ENCODE measurements at places on chromosomes 3 and 15.

DNA sequence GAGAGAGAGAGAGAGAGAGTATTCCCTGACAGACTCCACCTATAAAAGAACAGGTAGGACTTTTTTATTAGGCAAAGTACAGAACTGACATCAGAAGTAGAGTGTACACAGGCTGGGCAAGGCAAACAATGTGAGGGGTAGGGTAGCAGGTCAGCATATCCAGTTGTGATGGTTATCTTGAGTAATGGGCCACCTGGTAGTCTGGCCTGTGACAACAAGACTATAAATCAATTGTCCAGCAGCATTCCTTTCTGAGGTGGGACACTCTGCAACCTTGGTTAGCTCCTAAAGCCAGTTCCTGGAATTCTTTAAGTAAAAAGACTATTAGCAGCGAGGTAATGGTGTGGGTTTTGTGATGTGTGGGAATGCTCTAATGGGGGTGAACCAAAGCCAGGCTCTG lies 14.9 kb upstream of the TMCC1 start:
- DNase-seq: no peak

- DNase-seq: no peak
Measured at GRCh38 chr3:120062474-120062873, 31.8 kb downstream of the GSK3B start.

DNA sequence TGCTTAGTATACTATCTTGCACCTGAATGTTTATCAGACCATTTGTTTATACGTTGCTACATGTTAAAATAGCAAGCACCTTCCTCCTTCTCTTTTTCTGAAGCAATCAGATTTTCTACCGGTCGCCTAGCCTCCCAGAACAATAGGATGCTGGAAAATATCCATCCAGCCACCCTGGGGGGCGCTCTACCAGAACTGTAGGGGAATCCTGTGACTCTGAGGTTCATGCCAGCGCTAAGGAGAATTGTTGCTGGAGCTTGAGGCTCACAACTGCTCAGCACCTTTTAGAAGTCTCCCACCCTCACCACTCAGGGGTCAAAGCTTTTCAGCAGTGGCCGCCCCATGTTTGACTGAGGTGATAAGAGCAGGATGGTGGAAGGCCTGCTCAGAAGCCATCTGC lies 27.5 kb downstream of the SQOR start:
- DNase-seq: no peak

GRCh38 chr3:113744941-113745755 lies 901 bp downstream of the NAA50 start:
- peak; percentile 68 for DNase-seq

GRCh38 chr15:85642693-85643066 lies 152.0 kb downstream of the KLHL25 start:
- DNase-seq: no peak

DNA sequence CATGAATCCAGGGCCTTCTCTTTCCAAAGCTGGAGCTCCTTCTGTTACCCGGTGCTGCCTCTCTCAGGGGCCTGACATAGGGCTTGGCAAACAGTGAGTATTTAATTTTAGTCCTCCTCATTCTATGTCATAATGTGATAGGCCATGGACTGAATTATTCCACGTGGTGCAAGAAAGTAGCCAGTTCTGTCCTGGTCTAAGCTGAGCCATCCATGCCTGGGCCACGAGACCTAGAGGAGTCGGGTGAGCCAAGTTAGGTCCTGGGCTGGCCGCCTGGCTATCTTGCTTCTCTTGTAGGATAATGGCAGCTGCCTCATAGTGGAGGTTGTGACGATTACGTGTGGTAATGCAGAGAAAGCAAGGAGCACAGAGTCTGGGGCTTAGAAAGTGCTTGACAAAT lies 170.6 kb downstream of the FAM43A start:
- no peak for DNase-seq

DNA sequence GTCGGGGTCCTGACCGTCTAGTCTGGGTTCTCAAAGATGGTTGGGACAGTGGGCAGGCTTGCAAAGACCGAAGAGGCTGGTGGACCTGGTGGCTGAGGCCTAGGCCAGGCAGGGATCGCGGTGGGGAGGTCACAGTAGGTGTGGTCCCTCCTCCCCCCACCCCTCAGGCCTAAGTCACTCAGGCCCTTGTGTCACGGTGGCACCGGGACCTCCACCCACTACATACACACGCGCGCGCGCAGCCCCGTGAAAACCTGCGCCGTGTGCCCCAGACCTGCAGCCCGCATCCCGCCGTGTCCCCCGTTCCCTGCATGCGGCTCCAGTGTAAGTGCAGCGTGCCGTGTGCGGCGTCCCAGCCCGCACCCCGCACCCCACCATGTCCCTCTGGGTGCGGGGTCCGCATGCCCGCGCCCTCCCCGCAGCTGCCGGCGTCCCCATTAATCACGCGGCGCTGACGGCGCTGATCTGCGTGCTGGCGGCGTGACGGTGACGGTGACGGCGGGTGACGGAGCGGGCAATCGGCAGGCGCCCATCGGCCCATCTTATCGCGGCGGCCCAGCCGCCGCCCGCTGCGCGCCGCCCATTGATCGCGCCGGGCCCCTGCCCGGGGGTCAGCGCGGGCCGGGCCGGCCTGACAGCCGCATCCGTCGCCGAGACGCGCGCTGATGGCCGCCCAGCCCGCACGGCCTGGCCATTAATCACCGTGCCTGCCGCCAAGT lies 24.4 kb downstream of the SEC61A1 start:
- DNase-seq: no peak

DNA sequence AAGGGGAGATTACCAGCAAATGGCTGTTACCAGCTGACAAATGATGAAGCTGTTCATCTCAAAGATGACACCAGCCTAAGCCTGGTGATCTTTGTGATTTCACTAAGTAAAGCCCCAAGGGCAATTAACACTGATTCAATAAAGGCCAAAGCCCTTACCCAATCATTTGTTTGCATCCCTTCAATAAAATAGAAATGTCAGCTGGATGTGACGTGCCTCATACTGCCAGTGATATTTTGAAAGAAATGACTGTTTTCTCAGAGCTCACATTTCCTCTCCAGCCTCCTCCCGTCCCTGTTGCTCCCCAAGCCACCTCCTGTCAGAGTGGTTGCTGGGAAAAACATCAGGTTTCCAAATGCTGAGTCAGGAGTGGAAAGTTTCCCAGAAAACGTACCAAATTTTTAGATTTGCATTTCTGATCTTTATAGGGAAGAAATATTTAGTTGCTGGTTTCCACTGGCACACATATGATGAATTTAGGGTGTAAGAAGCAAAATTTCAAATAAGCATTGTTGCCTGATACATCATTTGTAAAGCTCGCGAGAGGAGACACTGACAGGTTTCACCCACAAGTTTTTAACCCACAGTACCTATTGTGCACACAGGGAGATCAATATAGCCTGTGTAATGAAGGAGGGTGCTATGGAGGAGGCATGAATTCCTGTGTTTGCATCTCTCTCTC lies 21.0 kb downstream of the C2CD4A start:
- DNase-seq: no peak

- DNase-seq: peak; percentile 87
Measured at GRCh38 chr3:24365168-24365567, 129.5 kb downstream of the THRB start.

DNA sequence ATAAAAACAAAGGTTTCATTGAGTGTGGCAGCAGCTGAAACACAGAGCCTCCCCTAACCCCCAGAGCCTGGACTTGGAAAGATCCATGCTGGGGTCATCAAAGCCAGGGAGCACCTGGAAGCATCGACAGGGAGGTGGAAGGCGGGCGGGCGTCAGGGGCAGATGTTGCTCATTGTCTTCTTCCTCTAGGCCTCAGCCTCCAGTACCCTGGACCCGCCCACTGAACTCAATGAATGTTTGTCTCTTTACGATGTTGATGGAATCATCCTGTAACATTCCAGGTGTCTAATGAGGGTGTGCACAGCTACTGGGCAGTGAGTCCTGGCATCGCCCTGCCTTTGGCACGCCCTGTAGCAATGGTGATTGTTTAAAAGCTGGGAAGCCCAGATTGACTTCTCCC lies 9.8 kb downstream of the GP5 start:
- DNase-seq: no peak

DNA sequence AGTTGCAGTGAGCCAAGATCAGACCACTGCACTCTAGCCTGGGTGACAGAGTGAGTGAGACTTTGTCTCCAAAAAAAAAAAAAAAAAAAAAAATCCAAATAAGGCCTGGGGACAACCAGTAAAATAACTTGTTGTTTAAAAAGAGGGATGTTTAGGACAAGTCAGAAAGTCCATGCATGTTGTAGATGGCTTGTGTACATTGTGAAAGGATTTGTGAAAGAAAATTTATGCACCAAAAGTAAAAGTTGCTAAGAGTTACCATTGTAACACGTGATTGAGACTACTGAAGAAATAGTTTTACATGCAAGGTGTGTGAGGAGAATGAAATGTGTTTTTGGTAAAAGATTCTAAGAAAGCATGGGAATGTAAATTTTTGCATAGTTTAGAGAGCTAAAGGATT lies 35.7 kb upstream of the SEC61A1 start:
- no peak for DNase-seq

GRCh38 chr15:54707805-54708752 lies 488.7 kb downstream of the RSL24D1 start:
- no peak for DNase-seq

DNA sequence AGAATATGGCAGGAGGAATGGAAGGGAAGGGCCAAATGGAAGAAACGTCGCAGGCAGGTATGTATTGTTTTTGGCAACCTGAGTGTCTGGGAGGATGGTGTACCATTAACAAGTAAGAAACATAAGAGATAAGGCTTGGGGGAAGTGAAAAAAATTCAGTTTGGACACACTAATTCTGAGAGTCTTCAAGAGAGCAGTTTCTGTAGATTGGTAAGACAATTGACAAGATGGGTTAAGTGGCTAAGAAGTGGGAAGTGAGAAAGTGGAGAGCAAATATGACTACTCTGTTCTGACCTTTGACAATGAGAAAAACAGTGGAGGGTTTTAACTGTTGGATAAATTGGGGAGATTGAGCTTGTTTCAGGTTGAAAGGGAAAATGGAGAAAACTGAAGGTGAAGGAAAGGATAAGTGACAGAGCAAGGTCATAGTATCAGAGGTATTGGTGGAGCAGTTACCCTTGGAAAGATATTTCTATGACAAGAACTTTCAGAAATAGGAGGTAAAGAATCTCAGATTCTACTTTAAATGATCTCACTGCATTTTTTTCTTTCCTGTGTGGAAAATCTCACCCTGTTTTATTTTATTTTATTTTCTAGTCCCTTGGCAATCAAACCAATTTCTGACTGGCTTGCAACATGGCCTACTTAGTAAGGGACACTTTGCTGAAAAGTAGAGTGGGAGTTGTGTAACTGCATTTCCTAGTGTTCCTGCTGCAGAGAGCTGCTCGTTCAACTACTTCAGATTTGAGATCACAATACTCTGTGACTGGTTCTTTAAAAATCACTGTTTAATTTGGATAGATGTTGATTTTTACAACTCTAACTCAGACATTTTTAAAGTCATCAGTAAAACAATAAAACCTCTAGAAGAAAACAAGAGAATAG lies 23.1 kb upstream of the GABPB1 start:
- no peak for DNase-seq

GRCh38 chr3:143240886-143241285 lies 121.3 kb downstream of the CHST2 start:
- no peak for DNase-seq

DNA sequence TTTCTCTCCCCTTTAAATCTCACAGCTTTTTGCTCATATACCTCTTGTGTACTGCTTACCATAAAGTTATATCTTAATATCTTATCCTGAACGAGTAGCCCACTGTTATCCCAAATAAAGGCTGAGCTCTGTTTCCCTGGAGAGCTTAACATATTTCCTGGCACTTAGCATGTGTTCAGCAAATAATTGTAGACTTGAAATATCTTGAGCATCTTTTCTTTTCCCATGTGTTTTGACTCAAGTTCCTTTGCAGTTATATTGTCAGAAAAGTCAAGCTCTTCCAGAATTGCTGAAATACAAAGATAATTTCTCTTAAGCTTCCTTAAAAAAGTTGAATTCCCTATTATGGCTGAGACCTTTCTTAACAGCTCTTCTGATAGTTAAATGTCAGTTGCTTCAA lies 150.5 kb downstream of the LPP start:
- no peak for DNase-seq

- no peak for DNase-seq
Measured at GRCh38 chr15:61118885-61119284, 110.2 kb downstream of the RORA start.

- DNase-seq: no peak
Measured at GRCh38 chr3:195897853-195898415, 10.4 kb downstream of the TNK2 start.

- DNase-seq: no peak
Measured at GRCh38 chr15:37017031-37017625, 83.2 kb downstream of the MEIS2 start.

DNA sequence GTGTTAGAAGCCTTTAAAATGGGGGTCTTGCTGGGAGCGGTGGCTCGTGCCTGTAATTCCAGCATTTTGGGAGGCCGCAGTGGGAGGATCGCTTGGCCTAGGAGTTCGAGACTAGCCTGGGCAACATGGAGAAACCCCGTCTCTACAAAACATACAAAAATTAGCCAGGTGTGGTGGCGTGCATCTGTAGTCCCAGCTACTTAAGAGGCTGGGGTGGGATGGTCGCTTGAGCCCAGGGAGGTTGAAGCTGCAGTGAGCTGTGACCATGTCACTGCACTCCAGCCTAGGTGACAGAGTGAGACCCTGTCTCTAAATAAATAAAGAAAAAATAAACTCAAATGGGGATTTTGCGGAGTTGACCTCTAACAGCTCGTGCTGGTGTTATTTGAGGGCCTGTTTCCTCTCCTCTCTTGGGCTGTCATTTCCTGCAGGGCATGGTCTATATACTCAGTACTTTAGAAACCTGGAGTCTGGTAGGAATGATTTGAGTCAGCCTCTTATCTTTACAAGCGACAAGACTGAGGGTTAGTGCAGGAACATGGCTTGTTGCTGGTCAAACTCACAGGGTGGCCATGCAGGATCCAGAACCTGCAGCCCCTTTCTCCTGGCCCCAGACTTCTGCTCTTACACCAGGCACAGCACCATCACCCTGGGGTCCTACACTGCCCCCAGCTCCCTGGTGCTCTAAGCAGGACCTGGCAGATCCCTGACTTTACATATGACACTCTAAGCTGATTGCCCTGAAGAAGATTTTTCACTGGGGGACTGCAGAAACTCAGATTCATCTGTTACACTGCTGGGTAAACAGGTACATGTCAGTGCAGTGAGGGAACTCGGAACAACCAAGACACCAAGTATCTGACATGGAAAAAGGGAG lies 15.1 kb downstream of the EHD4 start:
- no peak for DNase-seq

GRCh38 chr3:124532071-124532470 lies 198.2 kb upstream of the UMPS start:
- no peak for DNase-seq

DNA sequence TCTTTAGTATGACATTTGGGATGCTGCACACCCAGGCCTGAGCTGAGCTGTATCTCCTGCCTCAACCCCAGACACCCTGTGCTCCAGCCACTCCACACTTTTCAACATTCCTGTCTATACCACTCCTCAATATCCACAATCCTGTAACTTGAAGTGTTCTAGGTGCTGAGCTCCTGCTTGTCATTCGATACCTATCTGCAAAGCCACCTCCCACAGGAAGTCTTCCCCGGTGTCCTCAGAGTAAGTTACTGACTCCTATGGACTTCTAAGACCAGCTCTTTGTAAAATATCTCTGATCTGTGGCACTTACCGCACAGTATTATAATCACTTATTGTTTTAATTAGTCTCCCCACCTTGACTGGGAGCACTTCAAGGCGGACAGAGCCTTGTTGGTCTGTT lies 1.2 kb upstream of the CAV3 start:
- no peak for DNase-seq

- DNase-seq: no peak
Measured at GRCh38 chr3:16928386-16929132, 43.8 kb downstream of the PLCL2 start.

- DNase-seq: no peak
Measured at GRCh38 chr3:44224131-44224530, 17.6 kb upstream of the TOPAZ1 start.

- DNase-seq: peak; percentile 41
Measured at GRCh38 chr3:32502118-32502945, at the start of gene CMTM6. TSS of gene CMTM6 (minus strand) at chr3:32502852. CDS start at chr3:32502745, 107 bp downstream.
